Fibroblast of the aortic adventitia (primary cell): ENCODE measurements at places on chromosomes 7 and 10.

- peak; percentile 70 for DNase-seq
These were observed 1.2 kb downstream of the HIPK2 start for GRCh38 chr7:139776486-139777132.

DNA sequence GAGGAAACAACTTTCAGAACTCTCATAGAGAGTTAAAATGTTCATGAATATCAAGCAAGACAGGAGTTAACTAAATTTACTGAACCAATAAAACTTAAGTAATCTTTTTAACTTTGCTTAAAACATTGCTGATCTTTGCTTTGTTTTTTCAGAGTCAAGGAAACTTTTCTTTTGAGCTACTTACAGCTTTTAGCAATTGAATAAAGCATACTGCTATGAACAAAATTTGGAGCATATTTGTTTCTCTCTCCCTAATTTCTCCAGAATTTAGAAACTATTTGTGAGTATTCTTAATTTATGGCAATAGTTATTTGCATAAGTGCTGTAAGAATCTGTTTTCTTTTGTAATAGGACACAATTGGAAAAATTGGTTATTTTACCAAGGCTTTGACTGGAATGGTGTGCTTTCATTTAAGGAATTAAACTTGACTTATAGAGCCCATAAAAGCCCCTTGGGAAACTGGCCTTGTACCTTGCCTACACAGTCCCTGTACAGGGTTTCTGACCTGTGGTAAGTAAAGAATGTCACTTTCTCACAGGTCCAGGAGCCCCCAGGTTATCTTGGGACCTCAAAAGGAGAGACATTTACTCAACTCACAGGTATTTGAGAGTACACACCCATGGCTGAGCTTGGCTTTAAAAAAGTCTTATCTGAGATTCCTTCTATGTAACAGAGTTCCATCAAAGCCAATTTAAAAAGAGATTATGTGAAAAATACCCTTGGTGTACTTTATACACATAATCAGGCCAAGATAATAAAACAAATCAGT lies 23.3 kb upstream of the KIAA1549 start:
- DNase-seq: no peak

DNA sequence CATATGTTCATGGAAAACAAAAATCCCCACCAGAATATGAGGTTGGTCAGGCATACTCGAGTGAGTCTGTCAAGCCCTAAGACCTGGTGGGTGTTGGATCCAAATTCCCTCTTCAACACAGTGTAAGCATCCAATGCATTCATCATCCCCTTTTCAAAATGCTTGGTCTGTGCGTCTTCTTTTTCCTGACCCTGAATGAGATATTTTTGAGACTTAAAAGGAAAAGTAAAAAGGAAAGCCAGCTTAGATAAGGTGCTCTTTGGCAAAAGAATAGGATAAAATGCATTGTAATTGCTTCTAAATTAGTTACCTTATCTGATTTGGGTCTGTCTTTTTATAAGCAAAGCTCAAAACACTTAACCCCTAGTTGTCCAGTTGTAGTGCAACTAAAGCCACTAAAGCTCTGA lies 331.5 kb downstream of the PTEN start:
- peak; percentile 64 for DNase-seq

DNA sequence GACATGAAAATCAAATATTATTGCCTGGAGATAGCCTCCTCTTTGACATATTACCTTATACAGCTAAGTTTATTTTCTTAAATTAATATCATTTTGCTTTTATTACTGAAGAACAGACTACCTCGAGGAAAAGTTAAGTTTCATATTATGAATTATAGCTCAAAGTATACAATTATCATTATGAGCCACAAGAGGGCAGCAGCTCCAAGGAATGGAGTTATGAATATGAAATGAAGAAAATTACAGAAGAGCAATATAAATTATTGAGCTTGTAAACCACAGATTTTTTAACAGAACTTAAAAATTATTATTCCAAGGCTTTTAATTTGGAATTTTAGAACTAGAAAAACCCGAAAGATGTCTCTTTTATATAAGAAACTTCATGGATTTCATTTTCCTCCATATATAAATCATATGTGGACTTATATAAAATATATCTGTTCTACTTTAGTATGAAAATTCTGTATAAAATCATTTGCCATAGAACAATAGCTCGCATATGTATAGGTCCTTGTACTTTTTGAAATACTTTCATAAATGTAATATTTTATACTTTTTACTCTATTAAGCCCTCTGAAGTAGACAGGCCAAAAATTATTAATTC lies 40.1 kb downstream of the IQUB start:
- peak; percentile 62 for DNase-seq

DNA sequence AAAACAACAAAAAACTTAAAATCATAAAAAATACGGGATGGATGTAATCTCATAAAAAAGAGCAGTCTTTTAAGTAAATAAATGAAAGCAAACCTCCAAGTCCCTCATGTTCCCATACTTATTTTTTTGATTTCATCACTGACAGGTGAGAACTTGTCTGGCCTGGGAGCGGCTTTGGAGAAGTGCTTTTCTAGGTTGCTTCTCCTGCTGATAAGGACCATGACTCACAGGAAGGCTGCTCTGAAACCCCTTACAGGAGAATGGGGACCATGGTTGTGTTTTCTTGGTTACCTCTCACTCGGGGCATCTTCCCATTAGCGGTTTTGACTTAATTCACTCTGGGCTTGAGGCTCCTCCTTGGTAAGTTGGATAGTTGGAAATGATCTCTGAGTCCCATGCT lies 237.4 kb downstream of the CAMK1D start:
- DNase-seq: no peak

GRCh38 chr10:114829160-114829909 lies 7.8 kb downstream of the FHIP2A start:
- DNase-seq: no peak

GRCh38 chr7:135710417-135711138 lies 17.4 kb downstream of the SLC13A4 start:
- DNase-seq: no peak

- DNase-seq: peak; percentile 75
These were observed 60.9 kb upstream of the ACSM6 start for GRCh38 chr10:95133016-95133752.

GRCh38 chr10:35336921-35337823 lies 863 bp downstream of the CCNY start:
- DNase-seq: no peak

DNA sequence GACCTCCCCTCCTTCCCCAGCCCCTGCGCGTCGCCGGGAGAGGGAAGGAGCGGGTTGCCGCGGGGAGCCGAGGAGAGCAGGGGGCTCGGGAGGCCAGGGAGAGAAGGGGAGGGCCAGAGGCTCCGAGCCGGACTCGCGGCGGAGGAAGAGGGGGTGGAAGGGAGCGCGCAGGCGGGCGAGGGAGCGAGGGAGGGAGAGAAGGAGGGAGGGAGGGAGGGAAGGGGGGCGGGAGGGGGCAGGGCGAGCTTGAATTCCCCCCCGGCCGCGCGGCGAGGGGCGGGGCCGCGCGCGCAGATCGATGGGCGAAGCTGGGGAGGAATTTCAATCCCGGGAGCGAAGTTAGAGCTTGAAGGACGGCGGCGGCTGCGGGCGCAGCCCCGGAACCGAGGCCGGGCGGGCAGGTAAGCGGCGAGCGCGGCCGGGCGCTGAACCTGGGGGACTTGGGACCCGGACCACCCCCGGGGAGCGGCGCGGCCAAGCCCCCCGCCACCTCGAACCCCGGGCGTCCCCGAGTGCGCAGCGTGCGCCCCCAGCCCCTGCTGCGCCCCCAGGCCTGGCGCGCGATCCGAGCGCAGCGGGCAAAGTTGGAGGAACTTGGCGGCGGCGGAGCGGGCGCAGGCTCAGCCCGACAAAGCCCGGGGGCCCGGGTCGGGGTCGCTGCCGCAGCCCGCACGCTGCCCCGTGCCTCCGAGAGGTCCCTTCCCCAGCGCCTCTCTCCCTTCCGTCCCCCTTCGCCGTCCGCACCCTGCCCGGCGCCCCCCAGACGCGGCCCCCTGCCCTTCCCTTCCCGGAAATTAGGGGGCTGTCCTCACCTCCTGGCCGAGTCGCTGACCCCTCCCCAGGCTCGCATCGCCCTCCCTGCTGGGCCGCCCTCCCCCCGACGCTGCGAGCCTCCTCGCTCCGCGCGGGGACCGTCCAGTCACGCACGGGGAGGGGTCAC lies at the start of gene ELFN1:
Gene ELFN1 (plus strand): TSS at position 324 of the 940 bp plus-strand sequence. CDS start 74,320 bp downstream, outside the sequence.
- peak; percentile 40 for DNase-seq

DNA sequence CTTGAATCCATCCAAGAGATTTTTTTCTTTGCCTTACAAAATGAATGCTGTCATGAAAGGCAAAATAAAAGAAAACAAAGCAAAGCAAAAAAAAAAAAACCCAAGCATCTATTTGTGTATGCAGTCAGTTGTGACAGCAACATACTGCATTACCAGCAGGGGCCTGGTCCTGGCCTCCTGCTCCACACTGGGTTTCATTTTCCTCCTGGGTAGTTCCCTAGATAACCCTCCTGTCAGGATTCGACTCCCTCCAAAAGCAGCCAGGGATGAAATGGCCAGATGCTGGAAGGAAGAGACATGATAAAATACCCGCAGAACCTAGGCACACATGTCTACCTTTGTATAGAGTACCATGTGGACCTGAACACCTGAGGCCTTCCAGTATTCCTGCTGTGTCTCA lies 148.6 kb downstream of the NRCAM start:
- DNase-seq: no peak

- DNase-seq: no peak
These were observed 17.5 kb downstream of the ZNF33A start for GRCh38 chr10:38027986-38028385.

DNA sequence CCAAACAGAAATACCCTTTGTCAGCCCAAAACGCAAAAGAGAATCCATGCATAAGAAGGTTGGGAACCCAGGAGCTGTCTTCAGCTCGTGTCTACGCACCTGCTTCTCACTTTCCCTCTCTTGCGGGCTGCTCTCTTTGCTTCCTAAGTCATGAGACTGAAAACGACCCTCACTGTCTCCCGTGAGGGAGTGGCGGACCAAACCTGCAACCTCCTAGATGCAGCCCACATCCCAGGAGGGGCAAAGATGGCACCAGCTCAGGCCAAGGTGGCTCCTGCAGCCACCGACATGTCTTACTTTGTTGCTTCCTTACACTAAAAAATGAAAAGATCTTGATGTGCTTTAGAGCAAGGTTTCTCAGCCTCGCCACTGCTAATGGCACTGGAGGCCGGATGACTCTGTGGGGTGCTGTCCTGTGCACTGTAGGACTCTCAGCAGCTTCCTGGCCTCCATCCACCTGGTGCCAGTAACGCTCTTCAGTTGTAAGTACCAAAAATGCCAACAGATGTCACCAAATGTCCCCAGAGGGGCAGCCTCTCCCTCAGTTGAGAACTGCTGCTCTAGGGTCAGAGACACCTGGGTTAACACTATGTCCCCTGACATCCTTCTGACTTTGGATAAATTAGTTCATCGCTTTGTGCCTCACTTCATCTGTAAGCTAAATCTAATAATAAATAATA lies 179.8 kb upstream of the PFKP start:
- DNase-seq: no peak

DNA sequence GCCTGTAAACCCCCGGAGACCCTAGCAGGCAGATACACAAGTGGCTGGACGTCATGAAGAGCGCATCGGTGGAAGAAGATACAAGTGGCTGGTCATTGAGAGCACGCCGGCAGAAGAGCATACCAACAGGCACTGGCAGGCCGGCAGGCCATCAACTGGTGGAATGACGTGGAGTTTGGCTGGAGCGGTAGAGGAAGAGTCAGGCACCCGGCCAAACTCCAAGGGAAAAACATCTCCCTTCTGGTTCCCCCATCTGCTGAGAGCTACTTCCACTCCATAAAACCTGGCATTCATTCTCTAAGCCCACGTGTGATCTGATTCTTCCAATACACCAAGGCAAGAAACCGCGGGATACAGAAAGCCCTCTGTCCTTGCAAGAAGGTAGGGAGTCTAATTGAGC lies 113.4 kb upstream of the NPSR1 start:
- DNase-seq: no peak

- no peak for DNase-seq
These were observed 34.7 kb downstream of the SPOCK2 start for GRCh38 chr10:72053690-72054089.

GRCh38 chr7:101330011-101330484 lies 8.4 kb upstream of the IFT22 start:
- DNase-seq: peak; percentile 17

DNA sequence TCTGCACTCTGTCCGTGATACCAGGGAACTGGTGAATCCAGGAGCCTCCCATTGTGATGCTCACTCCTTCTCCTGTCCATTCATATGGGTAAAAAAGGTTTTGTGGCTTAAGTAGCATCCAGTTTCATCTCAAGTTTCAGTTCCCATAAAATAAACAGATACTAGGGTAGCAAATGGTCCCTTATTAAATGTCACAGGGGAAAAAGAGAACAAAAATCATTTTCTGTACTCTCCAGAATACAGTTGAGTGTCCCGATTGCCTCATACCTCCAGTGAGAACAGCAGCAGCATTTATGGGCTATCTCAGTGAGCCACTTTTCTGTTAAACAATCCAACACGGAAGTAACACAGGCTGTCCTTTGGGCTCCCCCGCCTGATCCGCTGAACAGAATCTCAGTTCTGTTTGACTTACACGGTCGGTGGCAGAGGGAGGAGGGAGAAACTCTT lies 179.6 kb downstream of the CELF2 start:
- no peak for DNase-seq

DNA sequence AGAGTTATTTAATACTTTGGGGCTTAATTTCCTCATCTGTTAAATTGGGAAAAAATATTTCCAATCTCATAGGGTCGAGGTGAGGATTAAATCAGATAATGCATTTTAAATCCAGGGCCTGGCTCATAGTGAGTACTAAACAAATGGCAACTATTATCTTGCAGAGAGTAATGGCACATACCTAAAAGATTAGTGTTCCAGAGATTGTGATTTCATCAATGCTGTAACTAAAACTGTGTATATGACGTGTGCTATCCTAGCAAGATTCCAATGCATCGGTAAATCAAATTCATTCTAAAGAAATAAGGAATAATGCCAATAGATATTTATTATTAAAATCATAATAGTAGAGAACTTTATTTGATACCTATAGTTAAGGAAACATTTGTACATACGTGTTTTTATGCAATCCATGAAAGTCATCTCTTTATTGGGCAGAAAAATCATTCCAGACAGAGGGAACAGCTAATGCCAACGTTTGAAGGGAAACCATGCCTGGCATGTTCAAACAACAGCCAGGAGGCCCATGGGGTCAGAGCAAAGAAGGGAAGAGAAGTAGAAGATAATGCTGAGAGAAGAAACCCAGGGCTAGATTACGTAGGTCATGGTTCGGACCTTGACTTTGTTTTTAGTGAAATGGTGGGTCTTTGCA lies 174.8 kb upstream of the AGR3 start:
- peak; percentile 51 for DNase-seq
